Right atrium auricular region (tissue), 2 donors: ENCODE measurements at places on chromosomes 11 and 22. TPM values are rescaled to one million over a fixed set of nuclear protein-coding genes. Genes with fewer than 3 reads are reported as not detected.

Gene OR51B4
- total RNA-seq, result not detected

Gene CHST1
- 5.4 TPM for total RNA-seq

GRCh38 chr11:115458877-115459276 is 45.3 kb downstream of the CADM1 start:
- DNase-seq, result no peak

Gene WBP2NL
- total RNA-seq, result not detected

DNA sequence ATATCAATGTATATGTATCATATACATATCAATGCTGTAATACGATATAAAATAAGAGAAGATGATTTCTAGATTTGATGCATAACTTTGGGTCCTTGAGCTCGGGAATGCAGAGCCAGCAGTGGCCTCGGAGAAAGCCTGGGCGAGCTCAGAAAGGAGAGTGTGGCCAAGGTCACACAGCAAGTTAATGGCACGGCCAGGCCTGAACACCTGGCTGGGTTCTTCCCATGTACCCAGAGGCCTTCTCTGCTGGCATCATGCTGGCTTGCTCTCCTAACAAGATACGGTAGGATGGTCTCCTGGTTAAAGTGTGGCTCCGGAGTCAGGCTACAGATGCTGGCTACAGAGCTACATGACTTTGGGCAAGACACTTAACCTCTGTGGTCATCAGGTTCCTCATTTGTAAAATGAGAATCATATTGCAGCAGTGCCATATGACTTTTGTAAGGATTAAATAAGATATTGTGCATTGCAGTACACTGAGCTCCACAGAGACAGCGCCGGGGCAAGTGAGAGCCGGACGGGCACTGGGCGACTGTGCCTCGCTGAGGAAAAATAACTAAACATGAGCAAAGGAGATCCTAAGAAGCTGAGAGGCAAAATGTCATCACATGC is 29.9 kb downstream of the TPST2 start:
- DNase-seq, result no peak

Gene MALAT1
- total RNA-seq, result 2,120 TPM

DNA sequence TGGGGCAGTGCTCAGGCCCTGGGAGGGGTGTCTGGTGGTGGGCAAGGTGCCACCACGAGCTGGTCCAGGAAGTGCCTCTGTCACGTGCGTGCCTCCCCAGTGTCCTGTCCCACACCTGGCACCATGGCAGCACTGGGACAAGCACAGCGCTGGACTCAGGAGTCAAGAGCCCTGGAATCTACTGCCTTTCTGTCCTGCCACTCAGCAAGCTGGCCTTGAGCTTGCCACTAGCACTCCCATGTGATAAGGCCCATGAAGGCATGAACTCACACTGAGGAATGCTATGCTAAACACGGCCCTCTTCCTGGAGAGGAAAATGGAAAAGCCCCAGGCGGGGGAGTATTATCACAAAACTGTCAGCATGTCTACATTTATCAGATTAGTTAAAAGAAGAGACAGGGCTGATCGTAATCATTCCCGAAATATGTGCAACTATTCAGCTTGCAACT is 50.7 kb upstream of the SLC35C1 start:
- no peak for DNase-seq
